ENCODE measurements at places on chromosomes 3 and 15.

DNA sequence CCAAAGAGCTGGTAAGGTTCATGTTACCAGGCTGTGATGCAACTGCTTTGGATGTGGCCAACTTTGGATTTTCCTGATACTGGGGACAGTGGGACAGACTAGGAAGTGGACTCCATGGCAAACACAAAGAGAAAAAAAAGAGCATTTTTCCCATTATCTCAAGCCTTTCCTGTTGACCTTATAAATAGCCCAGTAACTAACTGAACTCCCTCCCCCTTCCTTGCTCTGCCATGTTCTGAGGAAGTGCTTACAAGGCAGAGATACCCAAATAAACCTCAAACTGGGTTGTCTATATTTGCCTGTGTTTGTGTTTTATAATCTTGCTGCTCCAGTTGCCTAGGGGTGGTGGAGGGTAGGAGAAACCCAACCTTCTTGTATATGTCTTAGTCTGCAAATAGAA lies 27.3 kb upstream of the SLC9A9 start:
- DNase-seq: peak; percentile 6

DNA sequence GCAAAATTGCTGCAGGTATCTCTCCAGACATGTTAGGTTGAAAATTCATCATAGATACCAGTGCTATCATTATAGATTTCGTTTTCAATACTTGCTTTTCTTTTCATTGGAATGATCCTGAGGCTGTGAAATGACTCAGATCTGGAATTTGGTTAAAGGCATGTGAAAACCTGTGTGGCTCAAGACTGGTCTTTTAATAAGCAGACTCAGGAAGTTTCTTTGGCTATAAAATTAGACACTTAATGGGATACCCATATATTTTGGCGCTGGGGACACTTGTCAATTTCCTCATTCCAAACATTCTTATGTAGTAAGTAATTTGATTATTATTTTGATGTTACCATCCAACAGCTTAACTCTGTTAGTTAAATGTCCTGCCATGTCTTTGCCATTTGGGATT lies 1041.1 kb upstream of the GBE1 start:
- DNase-seq: no peak

- no peak for DNase-seq
Observed at GRCh38 chr3:139093840-139094239, 49.1 kb upstream of the PRR23C start.

DNA sequence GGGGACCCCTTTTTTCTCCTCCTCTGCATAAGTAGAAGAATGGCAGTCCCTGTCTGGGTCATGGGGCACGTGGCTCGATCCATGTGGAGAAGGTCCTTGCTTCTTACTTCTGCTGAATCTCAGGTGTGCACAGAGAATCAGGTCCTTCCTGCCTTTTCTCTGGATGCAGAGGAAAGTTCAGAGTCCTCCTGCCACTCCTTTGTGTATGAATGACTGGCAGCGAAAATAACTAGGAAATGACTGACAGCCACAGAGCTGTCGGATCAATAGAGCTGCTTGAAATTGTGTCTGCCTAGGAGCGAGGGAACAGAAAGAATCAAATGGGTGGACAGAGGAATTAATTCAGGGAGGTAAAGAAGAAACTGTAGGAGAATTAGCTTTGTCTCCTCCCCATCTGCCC lies 49.6 kb upstream of the ROPN1 start:
- no peak for DNase-seq

DNA sequence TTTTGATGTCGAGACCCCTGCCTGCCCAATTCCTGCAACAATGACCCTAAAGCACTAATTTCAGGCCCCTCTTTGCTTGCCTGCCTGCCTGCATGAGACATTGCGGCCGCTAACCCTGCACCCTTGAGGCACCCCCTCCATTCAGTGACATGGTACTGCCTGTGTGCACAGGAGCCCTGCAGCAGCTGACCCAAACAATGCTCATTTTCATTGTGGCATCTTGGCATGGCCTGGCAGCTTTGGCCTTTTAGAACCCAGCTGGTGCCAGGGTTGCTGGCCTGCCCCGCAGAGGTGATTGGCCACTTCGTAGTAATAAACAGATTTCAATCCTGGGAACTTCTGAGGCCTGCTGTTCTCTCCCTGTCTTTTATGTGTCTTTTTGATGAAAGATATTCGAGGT lies 33.8 kb downstream of the SLCO3A1 start:
- no peak for DNase-seq

DNA sequence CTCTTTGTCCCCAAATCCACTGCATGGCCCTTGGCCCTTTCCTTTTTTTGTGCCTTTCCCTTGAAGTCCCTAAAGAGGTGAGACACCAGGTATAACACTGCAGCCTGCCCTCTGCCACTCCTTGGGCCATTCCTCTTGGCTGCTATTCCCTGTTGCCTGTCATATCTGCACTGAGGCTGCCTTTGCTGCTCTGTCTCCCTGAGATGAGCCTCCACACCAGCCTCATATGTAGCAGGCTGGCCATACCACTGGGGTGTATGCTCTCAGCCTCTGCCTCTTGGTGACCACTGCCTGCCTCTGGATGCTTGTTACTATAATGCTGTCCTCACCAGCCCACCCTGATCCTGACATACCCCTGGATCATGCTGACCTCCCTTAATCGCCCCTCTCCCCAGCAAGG lies 252.0 kb downstream of the CLSTN2 start:
- no peak for DNase-seq

DNA sequence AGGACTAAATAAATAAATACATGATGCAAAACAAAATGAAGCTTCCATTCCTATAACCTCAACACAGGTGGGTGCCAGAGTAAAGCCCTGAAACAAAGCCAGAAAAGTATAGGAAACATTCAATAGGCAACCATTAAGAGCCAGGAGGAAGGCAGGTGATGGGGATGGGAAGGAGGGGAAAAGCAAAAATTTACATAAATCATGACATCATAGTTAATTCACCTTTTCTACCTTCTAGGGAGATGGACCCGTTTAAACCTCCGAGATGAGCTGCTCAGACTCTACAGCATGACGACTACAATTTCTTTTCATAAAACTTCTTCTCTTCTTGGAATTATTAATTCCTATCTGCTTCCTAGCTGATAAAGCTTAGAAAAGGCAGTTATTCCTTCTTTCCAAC lies 27.9 kb downstream of the TM4SF4 start:
- no peak for DNase-seq

DNA sequence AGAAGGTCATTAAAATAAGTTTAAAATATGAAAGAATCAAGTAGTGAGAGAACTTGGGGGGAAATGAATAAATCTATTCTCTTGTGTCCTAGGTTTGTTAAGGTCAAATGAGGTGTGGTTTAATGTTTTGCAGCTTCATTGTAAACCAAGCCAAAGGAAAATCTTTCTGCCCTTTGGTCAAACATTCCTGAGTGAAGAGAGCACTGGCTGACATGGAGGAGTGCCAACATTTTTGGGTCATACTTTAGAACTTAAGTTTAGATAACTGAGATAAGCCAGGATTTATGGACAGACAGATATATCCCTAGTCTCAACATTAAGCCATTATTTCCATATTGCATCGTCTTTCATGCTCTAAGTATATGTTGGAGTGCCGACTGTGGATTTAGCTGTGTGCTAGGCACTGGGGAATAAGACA lies 66.4 kb downstream of the PTPRG start:
- DNase-seq: no peak

- no peak for DNase-seq
Observed at GRCh38 chr15:59399465-59400102, 26.9 kb upstream of the MYO1E start.

DNA sequence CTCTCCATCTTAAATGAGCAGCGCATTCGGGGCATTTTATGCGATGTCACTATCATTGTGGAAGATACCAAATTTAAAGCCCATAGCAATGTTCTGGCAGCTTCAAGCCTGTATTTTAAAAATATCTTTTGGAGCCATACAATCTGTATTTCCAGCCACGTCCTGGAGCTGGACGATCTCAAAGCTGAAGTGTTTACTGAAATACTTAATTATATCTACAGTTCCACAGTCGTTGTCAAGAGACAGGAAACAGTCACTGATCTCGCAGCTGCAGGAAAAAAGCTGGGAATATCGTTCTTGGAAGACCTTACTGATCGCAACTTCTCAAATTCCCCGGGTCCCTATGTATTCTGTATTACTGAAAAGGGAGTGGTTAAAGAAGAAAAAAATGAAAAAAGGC lies 44.4 kb upstream of the RASA2 start:
- no peak for DNase-seq

GRCh38 chr15:56148064-56148463 lies 95.6 kb downstream of the RFX7 start:
- no peak for DNase-seq

DNA sequence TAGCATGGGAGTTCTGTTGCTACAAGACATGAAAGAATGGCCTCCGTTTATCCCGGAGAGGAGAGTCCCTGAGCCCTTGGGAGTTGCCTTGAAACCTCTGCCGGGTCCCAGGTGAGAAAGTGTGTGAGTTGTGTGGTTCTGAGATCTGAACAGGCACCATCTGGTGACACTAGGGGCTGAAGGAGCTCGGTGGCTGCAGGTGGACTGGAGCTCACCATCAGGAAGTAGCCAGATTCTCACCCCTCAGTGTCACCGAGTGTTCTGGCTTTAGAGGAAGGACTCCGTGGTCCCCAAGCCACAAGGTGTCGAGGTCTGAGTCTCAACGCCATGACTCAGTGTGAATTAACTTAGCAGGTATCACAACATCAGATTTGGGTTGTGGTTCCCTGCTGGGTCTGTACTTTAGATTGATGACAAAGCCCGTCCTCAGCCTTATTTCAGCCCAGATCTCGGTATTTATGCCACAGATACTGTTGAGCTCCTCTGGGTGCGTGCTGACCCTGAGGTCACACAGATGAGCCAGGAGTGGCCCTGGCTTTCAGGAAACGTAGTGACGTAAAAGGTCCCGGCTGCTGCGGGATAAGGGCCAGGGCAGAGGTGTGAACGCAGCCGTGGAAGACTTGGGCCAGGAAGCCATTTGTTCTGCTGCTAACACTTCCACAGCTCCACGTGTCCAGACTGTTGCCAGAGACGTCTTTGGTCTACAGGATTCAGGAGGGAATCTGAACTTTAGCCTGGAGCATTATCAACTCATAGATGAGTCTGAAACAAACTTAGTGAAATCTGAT lies 54.4 kb downstream of the PGPEP1L start:
- DNase-seq: no peak

DNA sequence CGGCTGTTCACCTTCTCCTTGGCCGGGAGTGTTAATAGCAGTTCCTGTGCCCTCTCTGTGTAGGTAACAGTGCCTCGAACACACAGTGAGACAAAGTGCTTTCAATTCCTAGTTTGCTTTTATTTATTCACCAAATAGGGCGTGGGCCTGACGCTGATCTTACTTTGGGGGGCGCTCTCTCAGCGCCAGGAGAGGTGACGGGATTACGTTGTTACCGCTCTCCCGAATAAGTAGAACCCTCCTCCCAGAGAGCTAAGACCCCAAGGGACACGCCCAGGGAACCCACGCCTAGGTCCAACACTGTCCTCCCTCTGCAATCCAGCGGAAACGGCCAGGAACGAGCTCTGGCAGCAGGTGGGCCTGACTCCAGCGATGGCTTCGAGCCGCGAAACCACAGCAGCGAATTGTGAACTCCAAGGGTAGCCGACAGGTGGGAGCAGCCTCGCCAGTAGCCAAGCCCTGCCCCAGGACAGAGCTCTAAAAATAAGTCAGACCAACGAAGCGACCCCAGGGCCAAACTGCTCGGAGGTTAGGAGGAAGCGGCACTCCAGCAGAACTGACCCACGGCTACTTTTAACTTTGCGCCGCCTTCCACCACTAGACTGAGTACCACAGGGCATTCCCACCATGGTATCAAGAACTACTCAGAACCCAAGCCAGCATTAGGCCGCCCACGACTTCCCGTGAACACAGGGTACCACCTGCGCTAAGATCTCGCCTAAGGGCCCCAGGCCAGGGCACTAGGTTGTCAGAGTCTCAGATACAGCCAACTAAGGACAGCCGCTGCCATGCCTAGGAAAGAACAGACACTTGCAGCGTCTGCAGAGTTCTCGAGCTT lies 1.6 kb upstream of the SIN3A start:
- peak; percentile 51 for DNase-seq

DNA sequence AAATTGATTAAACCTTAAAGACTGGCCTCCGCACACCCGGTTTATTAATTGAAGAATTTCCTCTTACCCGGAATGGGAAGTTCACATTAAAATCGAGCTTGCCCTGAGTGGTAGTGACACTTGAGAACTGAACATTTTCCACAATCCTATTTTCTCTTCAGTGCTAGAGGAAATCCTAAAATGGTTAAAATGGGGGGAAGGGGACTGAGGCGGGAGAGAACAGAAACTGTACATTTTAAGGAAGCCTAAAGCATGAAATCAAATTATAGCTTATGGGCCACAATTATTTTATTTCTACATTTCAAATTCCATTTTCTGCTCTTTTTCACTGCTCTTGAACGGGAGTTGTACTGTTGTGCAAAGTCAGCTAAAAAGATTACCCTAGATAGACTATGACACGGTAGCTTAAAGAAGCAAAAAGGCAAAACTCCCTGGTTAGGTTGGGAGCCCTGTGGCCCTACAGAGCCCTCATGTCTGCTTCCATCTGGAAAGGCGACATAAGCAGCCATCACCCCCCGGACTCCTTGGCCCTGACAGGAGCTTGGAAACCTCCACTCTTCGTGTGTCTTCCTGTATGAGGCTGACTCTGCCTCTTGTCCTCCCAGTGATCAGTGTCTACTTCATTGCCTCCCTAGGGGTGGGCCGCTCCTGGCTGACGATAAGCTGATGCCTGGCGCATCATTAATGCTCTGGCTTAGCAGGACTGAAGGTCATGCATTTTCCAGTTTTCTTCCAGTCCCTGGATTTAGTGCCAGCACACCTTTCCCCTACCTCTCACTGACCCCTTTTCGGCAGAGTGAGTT lies 79.3 kb downstream of the EEFSEC start:
- DNase-seq: no peak

- DNase-seq: no peak
Observed at GRCh38 chr3:128399221-128399915, 67.3 kb downstream of the DNAJB8 start.

DNA sequence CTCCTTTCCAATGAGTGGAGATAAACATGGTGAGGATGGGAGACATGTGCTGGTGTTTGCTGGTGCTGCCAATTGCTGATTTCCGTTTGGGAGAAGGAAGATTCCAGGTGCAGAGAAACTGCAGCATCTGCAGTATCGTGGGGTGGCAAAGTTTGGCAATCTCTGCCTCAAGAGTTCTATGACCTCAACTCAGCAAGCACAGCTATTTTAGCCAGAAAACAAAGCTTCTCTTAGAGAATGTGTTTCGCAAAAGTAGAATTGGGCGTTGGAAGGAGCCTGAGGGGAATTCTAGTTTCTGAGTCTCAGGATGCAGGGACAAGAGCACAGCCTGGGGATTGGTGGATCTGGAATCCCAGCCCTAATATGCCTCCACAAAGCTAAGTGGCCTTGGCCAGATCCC lies 18.2 kb upstream of the SHC4 start:
- no peak for DNase-seq
